T-helper 1 cell treated with Interleukin-12 subunit alpha and Interleukin-12 subunit beta and Interleukin-4 antibody, amounts not matched to agents 30 ng/mL and 1 ng/mL, for 36 hours (primary cell): ENCODE measurements at places on chromosomes 1 and 21. TPM values are rescaled to one million over a fixed set of nuclear protein-coding genes. Genes with fewer than 3 reads are reported as not detected.

C1orf87 gene
- total RNA-seq = not detected in 2 replicates

PIK3C2B gene
- 34.0 and 34.8 TPM in 2 replicates for total RNA-seq

RXFP4 gene
- total RNA-seq = not detected in 2 replicates

C8A gene
- not detected in 2 replicates for total RNA-seq

CRP gene
- not detected in 2 replicates for total RNA-seq

ITGB2 gene
- 792 and 801 TPM in 2 replicates for total RNA-seq
